ENCODE measurements at places on chromosomes 12 and 14. TPM values are rescaled to one million over a fixed set of nuclear protein-coding genes. Genes with fewer than 3 reads are reported as not detected.
A peak's percentile ranks its signal among the peaks of the same experiment; 100 is the strongest.

DNA sequence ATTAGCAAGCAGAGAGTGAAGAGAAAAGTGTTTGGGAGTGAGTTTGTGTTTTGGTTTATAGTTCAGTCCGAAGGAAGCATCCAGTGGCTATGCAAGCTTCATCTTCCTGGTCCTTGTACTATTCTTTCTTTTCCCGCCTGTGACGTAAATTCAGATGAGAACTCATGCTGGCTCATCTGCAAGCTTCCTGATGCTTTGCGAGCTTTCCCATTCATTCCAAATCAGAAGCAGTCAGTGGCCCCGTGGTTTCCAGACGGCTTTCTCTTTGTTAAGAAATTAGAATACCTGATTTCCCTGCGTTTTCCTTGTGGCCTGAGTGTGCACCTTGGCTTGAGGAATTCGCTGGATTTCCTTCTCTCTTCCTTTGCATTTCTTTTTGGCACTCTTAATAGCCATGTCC is 89.5 kb downstream of the TESC start:
- H3K4me3 ChIP-seq = no peak overlapping the region
- DNase-seq = no peak
- H3K27ac ChIP-seq = no peak overlapping the region

Gene KERA
- not detected for total RNA-seq

DNA sequence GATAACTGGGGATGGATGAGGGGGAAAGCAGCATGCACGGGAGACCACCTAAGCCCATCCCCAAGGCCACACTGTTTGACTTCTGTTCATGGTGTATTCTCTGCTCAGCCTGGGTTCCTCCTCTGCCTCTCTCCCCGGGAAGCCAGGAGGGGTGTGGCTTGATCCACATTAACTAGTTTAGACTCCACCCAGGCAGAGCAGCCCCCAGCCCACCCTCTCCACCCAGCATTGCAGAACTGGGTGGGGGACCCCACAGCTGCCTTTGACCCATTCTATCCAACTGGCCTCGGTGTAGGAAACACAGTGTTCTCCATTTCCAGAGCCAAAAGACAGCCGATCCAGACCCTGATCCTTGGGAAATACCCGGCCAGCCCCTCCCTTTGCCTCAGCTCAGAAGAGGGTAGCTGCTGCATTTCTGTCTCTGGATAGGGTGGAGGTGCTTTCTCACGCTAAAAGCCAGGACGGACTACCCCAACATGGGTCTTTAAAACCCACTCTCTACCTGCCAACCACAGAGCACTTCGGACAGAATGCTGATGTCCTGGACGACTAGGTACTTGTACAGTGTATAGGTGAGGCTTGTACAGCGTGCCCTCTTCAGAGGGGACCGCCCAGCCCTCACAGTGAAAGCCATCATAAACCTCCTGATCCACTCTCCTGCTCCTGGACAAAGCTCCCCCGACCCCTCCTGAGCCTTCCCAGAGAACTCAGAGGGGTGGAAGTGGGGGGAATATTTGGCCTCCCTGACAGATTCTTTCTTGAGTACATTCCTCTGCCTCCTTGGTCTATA is 9.4 kb downstream of the SPRYD3 start:
- H3K27ac ChIP-seq = peak overlapping the region; percentile 66
- peaks cover 48% of the 10 kb centered on the region for H3K4me1 ChIP-seq
- no peaks in the 10 kb centered on the region for H3K27me3 ChIP-seq

GRCh38 chr14:36281309-36281708 is 39.1 kb downstream of the MBIP start:
- H3K27me3 ChIP-seq = no peaks in the 10 kb centered on the region
- no peaks in the 10 kb centered on the region for H3K36me3 ChIP-seq
- no peaks in the 10 kb centered on the region for H3K4me1 ChIP-seq
- H3K27ac ChIP-seq = no peak overlapping the region
- DNase-seq = no peak
- no peak overlapping the region for H3K4me3 ChIP-seq

- no peaks in the 10 kb centered on the region for H3K36me3 ChIP-seq
- H3K27ac ChIP-seq = no peak overlapping the region
- DNase-seq = no peak
- H3K27me3 ChIP-seq = no peaks in the 10 kb centered on the region
Observed at GRCh38 chr12:80941916-80942315, 4.2 kb upstream of the LIN7A start.

- DNase-seq = no peak
- no peaks in the 10 kb centered on the region for H3K36me3 ChIP-seq
- no peaks in the 10 kb centered on the region for H3K27me3 ChIP-seq
- no peak overlapping the region for H3K4me3 ChIP-seq
Observed at GRCh38 chr14:38056270-38056669, 151.4 kb upstream of the SSTR1 start.

GRCh38 chr14:79299162-79299561 is 912.1 kb downstream of the DIO2 start:
- DNase-seq = no peak
- no peaks in the 10 kb centered on the region for H3K36me3 ChIP-seq
- H3K4me3 ChIP-seq = no peak overlapping the region
- no peaks in the 10 kb centered on the region for H3K27me3 ChIP-seq
- peaks cover 26% of the 10 kb centered on the region for H3K4me1 ChIP-seq

Gene CCDC177
- not detected for total RNA-seq

DNA sequence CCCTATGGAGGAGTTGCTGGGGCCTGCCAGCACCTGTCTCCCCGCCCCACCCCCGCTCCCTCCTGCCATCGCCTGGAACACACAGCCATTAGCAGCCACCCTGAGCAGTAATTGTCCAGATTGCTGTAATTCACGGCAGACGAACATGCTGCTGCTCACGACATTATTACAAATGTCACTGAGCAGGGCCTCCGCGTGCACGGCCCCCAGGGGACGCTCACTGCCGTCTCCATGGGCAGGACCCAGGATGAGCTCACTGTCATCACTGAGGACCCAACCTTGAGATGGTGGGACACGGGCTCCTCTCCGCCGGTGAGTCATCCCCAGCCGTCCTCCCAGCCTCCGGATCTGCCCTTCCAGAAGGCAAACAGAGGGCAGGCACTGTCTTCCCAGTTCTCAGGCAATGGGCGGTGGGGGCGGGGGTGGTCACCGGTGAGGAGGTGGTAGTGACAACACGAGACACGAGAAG is 100.4 kb downstream of the RFLNA start:
- DNase-seq = no peak
- no peaks in the 10 kb centered on the region for H3K27me3 ChIP-seq
- H3K4me3 ChIP-seq = no peak overlapping the region
- H3K27ac ChIP-seq = peak overlapping the region; percentile 99
- no peaks in the 10 kb centered on the region for H3K36me3 ChIP-seq
- H3K4me1 ChIP-seq = no peaks in the 10 kb centered on the region

DNA sequence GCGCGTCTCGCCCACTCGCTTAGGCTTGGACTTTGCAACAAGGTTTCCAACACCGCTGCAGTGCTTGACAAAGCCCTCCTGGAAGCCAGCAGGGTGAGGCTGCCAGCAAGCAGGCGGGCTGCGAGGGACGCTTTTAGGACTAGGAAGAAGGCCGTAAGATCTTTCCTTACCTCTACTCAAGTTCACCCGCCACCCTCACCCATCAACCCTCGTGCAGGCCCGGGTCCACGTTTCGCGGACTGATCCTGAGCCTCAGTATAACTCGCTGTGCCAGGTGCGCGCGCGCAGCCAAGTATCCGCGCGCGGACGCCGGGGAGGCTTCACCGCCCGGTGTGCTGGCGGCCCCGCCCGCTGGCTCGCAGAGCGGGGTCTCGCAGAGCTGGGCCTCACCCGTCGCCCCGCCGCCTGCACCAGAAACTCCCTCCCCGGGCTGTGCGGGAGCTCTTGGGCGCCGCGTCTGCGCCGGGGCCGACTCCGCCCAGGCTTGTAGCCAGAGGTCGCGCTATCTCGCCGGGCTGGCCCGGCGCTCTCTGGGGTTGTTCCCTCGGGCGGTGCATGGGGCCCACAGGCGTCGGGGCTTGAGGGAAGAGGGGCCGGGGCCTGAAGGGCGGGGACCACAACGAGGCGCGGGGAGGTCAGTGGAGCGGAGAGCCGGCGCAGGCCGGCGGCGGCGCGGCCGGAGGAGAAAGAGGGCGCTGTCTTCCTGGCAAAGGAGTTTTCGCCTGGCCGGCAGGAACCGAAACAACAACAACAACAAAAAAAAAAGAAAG is 7.6 kb upstream of the SIX1 start:
- H3K27ac ChIP-seq = no peak overlapping the region
- H3K4me1 ChIP-seq = peaks cover 42% of the 10 kb centered on the region
- H3K36me3 ChIP-seq = no peaks in the 10 kb centered on the region
- H3K4me3 ChIP-seq = peak overlapping the region; percentile 27
- DNase-seq = no peak
- H3K27me3 ChIP-seq = peaks cover 75% of the 10 kb centered on the region

Gene LRRC43
- 1.9 TPM for total RNA-seq

- DNase-seq = no peak
- H3K27ac ChIP-seq = no peak overlapping the region
- no peaks in the 10 kb centered on the region for H3K36me3 ChIP-seq
- no peak overlapping the region for H3K4me3 ChIP-seq
Observed at GRCh38 chr12:28036940-28037339, 64.4 kb upstream of the PTHLH start.

DNA sequence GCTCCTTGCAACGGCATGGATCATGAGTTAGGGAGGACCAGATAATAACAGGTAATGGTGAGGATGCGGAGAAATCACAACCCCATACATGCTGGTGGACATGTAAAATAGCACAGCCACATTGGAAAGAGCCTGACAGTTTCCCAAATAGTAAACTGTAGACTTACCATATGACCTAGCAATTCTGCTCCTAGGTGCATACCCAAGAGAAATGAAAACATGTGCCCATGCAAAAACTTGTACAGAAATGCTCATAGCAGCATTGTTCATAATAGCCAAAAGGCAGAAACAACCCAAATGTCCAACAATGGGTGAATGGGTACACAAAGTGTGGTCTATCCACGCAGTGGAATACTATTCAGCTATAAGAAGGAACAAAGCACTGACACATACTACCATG is 97.5 kb upstream of the VRK1 start:
- DNase-seq = no peak
- no peaks in the 10 kb centered on the region for H3K4me1 ChIP-seq
- H3K27ac ChIP-seq = no peak overlapping the region
- H3K36me3 ChIP-seq = no peaks in the 10 kb centered on the region
- no peak overlapping the region for H3K4me3 ChIP-seq

Gene TEX52
- total RNA-seq = not detected

DNA sequence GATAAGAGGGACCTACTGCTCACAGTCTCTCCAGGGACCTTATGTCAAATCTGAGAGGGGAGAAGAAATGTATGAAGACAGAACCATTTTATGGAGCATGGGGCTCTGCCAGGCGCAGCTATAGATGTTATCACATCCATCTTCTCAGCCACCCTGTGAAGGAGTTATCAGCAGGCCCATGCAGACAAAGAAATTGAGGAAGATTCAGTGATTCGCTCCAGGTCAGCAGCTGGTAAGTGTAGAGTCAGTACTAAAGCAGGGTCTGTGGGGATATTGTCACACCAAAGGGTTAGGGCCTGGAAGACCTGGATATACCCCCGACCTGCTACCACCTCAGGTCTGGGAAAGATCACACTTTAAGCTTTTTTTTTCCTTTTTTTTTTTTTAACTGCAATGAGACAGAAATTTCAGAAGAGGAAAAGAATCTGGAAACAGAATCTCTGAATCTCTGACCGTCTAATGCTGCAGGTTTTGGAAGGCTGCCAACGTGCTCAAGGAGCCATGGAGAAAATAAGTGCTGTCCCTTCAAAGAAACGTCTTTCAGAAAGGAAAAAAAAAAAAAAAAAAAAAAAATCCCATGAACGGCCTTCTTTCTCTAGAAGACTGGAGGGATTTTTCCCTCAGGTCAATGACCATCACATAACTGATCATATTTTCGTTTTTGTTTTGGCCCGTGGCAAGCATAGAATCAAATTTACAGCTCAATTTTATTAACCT is 73.3 kb upstream of the PLEKHG7 start:
- no peaks in the 10 kb centered on the region for H3K27me3 ChIP-seq
- no peaks in the 10 kb centered on the region for H3K36me3 ChIP-seq
- H3K27ac ChIP-seq = no peak overlapping the region

Gene TMEM119
- total RNA-seq = 7.1 TPM

GRCh38 chr14:28577711-28578131 is 188.9 kb upstream of the FOXG1 start:
- H3K4me1 ChIP-seq = no peaks in the 10 kb centered on the region
- no peak overlapping the region for H3K4me3 ChIP-seq

GRCh38 chr12:107660235-107660634 is 25.4 kb upstream of the PWP1 start:
- no peaks in the 10 kb centered on the region for H3K4me1 ChIP-seq
- no peaks in the 10 kb centered on the region for H3K36me3 ChIP-seq
- no peak for DNase-seq
- H3K4me3 ChIP-seq = no peak overlapping the region
- no peak overlapping the region for H3K27ac ChIP-seq
- H3K27me3 ChIP-seq = no peaks in the 10 kb centered on the region

GRCh38 chr14:74835645-74836250 is 40.2 kb downstream of the PROX2 start:
- peaks cover 13% of the 10 kb centered on the region for H3K36me3 ChIP-seq
- H3K27me3 ChIP-seq = no peaks in the 10 kb centered on the region
- H3K4me3 ChIP-seq = no peak overlapping the region
- H3K27ac ChIP-seq = no peak overlapping the region
- H3K4me1 ChIP-seq = no peaks in the 10 kb centered on the region

DNA sequence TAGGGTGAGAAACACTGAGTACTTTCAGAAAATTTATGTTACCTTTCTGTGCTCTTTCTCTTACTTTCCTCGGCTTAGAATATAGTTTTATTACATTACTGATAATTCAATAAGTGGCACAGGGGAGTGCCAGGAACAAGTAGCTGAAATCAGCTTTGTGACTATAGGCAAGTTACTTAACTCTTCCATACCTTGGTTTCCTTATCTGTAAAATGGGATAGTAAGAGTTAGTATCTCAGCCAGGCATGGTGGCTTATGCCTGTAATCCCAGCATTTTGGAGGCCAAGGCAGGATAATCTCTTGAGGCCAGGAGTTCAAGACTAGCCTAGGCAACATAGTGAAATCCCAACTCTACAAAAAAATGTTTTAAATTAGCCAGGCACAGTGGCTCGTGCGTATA is 15.4 kb downstream of the BBOF1 start:
- no peaks in the 10 kb centered on the region for H3K4me1 ChIP-seq
- no peak overlapping the region for H3K4me3 ChIP-seq
- no peaks in the 10 kb centered on the region for H3K36me3 ChIP-seq
- no peaks in the 10 kb centered on the region for H3K27me3 ChIP-seq
- H3K27ac ChIP-seq = no peak overlapping the region
- DNase-seq = no peak

DNA sequence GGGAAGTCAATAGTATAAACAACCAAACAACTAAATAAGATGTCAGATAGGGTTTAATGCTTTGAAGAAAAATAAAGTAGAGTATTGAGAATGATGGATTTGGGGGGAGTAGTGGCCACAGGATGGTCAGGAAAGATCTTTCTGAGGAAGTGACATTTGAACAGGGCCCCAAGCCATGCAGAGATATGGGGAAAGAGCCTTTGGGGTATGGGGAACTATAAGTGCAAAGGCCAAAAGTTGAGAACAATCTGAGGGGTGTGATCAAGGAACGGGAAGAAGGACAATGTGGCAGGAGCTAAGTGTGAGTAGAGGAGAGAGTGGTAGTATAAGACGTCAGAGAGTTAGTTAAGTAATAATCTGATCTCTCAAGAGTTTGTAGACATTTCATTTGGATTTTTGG is 1.3 kb downstream of the MRPS35 start:
- no peaks in the 10 kb centered on the region for H3K36me3 ChIP-seq
- no peak overlapping the region for H3K27ac ChIP-seq
- peaks cover 30% of the 10 kb centered on the region for H3K4me1 ChIP-seq
- no peak overlapping the region for H3K4me3 ChIP-seq
- no peaks in the 10 kb centered on the region for H3K27me3 ChIP-seq

- H3K4me1 ChIP-seq = no peaks in the 10 kb centered on the region
- H3K36me3 ChIP-seq = no peaks in the 10 kb centered on the region
- no peak overlapping the region for H3K27ac ChIP-seq
- peak overlapping the region; percentile 12 for H3K4me3 ChIP-seq
- no peaks in the 10 kb centered on the region for H3K27me3 ChIP-seq
- no peak for DNase-seq
Observed at GRCh38 chr14:51607711-51608110, 44.0 kb upstream of the FRMD6 start.

Gene RD3L
- total RNA-seq = not detected
